ENCODE measurements at places on chromosomes 6 and 20.

GRCh38 chr20:56247954-56248782, at the start of gene MC3R:
Gene MC3R, plus strand, starts transcription at chr20:56248732. Its CDS starts 112 bp downstream, at chr20:56248844.
- DNase-seq: peak; percentile 6

DNA sequence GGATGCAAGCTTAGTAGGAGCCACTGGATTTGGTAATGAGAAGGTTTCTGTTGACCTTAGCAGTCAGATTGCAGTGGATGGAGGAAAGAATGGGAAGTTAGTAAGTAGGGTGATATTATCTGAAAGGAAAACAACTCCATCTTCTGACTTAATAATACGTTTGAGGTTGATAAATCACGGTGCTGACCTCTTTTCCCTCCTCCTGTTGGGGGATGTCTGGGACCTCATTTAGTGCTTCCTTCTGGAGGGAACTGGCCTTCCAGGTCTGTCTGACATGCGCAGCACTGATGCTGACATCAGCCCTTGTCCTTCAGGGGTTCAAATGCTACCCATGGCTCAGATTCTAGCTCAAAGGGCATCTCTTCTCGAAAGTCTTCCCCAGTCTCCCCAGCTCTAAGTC, 48.2 kb upstream of the AKAP12 start:
- no peak for DNase-seq

DNA sequence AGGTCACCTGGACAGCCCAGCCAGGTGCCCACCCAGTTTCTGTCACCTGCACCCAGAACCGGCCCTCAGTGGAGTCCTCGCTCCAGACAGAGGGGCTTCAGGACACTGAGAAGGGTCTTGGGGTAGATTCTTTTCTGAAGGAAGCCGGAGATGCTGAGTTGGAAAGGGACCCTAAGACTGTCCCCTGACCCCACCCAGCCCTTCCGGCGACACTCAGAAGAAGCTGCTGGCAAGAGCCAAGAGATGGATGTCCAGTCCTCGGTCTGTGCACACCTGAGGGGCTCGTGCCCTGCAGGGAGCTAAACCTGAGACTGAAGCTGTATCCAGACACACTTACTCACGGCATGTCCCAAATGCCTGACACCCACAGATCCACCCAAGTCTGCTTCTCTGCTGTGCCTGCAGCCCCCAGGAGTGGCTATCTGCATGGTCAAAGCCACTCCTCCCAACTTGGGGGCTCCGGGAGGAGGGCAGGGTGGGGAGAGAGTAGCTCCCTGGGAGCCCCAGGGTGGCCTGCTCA, 20.2 kb downstream of the NTSR1 start:
- no peak for DNase-seq

- no peak for DNase-seq
Observed at GRCh38 chr20:32628960-32629530, 43.9 kb upstream of the NOL4L start.

DNA sequence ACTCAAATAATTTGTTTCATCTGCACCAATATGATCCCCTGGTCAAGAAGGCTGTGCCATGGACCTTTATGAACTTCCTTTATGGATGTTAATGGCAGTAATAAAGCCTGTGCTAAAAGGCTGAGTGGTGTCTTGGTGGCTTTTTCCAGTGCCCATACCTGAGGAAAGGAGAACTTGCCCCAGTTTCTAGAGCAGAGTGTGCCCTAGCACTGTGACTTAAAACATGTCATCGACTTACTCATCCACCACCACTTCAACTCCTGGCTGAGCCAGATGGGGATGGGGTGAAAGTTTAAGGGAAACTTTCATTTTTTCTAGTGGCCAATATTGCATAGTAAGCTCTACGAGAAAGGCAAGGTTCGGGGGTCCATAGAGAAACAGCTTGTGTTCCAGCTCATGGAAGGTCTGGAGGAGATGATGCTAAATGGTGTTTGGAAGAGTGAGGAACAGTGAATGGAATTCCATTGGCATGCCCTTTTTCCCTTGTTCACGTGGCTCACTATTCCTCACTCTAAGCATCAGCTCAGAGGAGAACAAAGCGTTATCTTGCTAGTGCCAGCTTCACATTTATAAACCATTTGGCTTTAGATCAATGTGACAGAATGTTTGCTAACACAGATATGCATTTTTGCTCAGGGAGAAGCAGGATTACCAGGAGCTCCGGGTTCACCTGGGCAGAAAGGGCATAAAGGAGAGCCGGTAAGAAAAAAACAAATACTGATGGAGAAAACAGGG, 71.2 kb downstream of the COL19A1 start:
- no peak for DNase-seq

DNA sequence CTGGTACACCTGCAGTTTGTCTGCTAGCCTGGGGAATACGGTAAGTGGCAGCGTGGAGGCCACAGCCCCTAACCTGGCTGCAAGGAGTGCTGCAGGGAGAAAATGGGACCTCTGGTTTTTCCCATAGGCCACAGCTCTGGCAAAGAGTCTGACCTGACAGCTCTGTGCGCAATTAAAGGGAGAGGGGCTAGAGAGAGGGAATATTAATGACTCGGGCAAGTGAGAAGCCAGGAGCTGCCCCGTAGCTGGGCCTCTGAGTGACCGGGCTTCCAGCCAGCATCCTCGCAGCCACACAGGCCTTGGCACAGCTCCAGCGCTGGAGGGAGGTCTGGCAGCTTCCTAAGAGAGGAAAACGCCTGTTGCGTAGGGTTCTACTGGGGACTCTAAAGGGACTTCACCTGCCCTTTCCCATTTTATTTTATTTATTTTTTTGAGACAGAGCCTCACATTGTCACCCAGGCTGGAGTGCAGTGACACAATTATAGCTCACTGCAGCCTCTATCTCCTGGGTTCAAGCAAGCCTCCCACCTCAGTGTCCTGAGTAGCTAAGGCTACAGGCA, 18.2 kb upstream of the OCSTAMP start:
- no peak for DNase-seq

DNA sequence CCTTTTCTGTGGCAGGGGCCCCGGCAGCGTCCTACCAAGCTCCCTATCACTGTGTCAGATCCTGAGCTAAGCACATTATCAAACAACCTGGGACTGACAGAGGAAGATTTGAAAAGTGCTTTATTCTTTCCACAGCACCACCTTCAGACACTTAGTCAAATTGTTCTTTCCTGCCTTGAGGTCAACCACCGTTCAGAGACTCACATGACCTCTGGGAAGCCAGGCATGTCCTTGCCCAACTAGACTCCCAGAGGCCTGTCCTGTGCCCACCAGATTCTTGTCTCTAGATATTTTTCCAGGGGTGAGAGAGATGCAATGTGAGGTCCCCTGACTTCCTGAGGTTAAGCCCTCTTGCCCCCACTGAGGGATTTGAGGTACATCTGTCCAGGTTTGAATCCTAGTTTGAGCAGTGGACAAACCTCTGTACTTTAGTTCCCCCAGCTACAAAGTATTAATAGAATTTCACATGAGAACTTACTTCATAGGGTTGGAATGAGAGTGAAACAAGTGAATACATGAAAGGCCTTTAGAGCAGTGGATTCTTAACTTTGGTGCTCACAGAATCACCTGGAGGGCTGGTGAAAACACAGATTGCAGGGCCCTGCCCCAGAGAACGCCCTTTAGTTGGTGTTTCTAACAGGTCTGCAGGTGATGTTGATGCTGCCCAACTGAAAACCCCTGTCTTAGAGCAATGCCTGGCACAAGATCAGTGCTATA, 179.8 kb downstream of the CLIC5 start:
- DNase-seq: no peak

DNA sequence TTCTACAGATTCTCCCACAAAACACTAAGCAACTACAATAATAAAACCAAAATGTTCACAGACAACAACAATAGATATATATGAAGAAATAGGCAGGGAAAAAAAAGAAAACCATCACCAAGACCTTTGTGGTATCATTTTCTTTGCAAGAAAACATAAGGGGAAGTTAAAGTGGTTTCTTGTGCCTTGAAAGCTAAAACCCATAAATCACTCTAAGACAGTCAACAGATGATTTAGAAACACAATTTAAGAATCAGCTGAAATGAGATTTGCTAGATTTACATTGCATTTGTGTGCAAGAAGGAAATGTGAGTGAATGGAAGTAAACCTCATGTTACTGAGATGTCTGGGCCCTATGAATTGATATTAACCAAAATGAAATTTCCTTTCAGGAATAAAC, 1265.4 kb upstream of the GJE1 start:
- no peak for DNase-seq

GRCh38 chr6:154297721-154298120, 58.9 kb downstream of the IPCEF1 start:
- no peak for DNase-seq

GRCh38 chr6:78831492-78831891, 35.9 kb upstream of the IRAK1BP1 start:
- DNase-seq: no peak

DNA sequence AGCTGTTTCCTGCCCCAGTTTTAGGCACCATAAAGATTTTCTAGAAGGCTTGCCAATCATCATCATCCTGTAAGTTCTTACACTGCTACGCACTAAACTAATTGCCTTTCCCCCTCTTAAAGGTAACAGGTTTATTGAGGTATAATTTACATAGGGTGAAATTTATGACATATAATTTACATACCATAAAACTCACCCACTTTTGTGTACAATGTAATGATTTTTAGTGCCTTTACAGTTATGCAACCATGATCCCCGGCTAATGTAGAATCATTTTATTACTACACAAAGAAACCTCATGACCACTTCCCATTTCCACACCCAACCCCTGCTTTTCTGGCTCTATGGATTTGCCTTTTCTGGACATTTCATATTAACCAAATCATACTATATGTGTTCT, 21.1 kb downstream of the GCNT2 start:
- DNase-seq: no peak

DNA sequence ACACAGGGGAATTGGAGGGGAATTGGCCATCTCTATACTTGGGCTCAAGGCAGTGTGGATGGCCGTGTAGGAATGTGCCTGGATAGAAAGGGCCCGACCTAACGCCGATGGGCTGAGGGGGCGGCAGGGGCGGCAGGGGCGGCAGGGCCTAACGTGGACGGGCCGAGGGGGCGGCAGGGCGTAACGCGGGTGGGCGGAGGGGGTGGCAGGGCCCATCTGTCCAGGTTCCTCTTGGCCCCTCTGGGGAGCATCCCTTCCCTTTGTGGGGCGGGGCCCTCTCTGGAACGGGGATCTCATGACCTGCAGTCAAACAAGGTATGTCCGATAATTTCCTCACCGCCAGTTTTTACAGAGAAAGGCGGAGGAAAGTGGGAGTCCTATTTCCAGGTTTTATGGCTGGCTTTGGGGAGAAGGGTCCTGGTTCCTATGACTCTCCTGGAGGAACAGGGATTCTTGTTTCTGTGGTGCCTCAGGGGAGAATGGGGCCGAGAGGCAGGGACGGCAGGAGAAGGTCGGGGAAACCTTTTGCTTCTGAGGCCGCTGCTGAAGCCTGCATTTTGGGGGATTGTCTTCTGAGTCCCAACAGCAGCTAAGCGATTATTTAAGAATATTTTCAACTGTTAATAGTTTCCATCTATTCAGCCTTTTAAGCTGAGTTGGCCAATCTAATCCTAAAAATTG, 100.8 kb upstream of the FRMD1 start:
- DNase-seq: no peak

- DNase-seq: no peak
Observed at GRCh38 chr6:51891784-51892183, 195.6 kb downstream of the PKHD1 start.

GRCh38 chr20:35511814-35512420, 17.5 kb downstream of the C20orf173 start:
- DNase-seq: no peak

DNA sequence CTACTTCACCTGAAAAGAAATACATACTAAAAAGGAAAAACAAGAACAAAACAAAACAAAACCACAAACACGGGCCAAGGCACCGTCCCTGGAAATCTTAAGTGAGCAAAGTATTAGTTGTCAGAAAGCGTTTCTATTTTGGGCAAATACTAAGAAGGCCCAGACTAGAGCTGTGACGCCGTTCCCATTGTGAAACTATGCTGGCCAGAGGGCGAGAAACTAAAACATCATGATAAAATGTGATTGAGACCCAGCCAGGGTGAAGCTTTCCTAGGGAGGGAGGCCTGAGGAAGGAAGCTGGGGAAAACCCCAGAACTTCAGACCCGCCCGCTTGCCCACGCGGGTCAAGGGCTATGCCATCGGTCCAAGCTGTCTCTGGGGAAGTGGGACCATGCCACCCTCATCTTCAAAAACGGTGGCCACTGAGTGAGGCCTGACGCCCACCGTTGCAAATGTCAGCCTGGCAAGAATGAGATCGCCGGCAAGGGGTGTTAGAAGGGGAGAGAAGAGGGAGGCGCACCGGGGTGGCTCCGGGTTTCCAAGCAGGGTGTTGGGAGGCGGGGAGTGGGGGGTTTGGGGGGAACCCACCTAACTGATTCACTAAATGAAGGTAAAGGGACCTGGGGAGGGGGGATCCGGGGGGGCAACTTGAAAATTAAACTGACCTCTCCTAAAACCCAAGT, 1950.9 kb upstream of the DEFB115 start:
- no peak for DNase-seq

DNA sequence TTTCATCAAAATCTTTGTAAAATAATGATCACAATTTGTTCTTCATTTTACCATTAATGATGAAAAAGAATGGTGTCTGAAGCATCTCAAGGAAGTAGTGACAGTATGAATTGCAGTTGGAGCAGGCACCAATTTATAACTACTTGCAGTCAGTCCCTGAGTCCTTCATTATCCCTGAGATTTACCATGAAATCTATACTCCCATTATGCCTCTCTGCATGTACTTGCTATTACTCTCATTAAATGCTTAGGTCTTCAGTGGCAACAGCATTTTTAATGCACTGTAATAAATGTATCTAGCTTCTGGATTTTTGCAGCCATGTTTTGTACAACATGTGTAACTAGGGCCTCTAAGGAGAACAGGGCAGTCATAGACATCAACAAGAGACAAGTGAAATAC, 708.8 kb downstream of the EYS start:
- no peak for DNase-seq

- DNase-seq: no peak
Observed at GRCh38 chr6:160733050-160733646, 31.1 kb downstream of the PLG start.

- no peak for DNase-seq
Observed at GRCh38 chr20:41649489-41649888, 31.3 kb upstream of the CHD6 start.

- DNase-seq: no peak
Observed at GRCh38 chr6:122712093-122712447, 67.4 kb upstream of the FABP7 start.

GRCh38 chr6:137813308-137813970, 53.6 kb upstream of the TNFAIP3 start:
- DNase-seq: no peak

DNA sequence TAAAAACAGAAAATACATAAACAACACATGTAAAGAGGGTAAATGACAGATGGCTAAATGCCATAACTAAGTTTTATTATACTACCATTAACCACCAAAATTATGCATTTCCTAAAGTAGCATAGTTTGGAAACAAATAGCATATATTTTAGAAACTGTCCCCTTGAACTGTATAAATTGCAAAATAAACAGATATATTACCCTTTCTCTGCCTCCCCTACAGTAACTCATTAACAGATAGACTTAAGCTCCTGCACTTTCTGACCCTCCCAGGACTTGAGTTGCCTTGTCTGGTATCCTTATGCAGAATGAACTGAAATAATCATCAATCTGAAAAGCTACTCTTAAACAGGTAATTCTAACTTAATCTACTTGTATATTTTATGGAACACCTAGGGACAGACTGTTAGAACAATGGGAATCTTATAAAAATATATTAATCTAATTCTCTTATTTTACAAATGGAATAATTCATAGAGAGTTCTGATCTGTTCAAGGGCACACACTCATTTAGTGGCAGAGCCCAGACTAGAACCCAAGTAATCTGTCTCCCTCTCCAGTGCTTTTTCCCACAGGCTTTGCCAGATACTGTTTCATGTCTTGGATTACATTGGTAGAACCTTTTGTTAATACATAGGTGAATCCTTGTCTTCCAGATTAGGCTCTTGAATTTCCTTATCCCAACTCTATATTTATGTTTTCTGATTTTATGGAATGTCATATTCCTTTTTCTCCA, 50.6 kb upstream of the LOC128125822 start:
- no peak for DNase-seq

All from CD8-positive, alpha-beta memory T cell (primary cell).